ENCODE measurements at places on chromosomes 12 and 14.

DNA sequence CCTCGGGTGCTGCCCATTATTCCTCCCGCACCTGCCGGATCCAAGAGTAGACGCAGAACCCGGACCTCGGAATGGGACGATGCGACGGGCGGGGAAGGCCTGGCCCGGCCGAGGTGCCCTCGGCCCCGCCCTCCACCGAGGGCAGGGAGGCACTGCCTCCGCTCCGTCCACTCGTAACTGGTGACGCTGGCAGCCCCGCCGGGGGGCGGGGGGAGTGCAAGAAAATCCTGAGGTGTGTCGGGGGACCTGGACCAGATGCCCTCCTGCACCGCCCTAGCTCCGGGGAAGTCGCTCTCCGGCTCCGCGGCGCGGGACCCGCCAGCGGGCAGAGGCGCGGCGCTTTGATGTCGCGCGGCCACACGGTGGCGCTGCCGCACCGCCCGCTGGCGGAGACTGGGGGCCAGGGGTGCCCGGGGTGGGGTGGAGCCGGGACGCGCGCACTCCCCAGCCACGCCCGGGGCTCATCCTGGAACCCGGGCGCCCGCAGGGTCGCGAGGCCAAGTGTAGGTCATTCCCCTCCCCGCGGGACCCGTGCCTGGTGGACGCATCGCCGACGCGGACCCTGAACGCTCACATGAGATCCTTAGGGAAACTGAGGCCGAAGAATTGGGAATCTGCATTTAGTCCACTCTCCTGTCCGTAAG, 202.8 kb downstream of the TTC8 start:
- DNase-seq, result peak; percentile 88

DNA sequence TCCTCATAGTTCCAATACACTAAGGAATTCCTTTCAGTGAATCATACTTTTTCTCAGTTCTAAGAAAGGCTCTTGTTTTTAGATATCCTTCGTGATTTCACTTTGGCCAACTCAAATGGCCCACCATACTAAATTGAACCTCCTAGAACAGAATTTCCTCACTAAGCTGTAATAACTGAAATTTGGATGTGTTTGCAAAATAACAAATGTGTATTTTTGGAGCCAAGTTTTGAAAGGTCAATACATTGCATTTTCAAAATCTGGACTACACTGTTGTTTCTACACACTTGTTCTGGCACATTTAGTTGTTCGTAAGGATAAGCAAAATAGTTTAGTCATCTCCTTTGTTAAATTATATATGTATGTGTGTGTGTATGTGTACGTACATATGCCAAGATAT, 439.0 kb upstream of the STXBP6 start:
- DNase-seq, result no peak

DNA sequence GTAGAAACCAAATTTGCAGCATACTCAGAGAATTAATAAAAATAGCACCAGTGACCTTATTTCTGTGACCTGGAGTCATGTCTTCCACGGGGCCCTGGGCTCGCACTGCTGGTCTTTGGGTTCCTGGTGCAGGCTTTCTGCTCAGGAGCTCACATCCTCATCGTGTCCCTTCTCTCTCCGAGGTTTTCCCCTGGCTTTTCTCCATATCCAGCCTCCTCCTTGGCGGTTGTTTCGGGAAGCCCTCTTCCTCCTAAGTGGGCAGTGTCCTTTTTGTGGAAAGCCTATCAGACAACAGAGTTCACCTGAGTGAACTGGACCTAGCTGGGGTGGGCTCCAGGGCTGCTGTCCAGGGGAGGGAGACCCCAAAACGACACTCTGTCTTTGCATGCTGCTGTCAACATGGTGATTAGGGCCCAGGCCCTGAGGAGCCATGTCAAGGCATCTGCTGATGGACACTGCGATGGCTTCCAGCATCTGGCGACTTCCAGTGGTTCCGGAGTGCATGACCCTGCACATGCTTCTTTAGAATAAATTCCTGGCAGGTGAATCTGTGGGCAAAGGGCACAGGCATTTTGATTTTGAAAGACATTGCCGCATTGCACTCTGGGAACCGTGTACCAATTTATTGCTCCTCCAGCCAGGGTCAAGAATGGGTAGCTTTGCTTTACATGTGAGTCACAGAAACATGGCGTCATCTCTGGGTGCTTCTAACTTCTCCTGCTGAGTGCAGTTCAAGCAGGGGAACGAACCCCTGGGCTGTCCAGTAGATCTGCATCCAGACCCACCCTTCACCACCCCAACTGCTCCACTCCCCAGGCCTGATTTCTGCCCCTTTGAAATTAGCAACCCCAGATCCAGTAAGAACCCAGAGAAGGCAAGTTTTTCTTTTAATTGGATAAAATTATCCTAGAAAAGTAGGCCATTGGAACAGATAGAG, 136.8 kb downstream of the ADGRD1 start:
- peak; percentile 69 for DNase-seq

- no peak for DNase-seq
Observed at GRCh38 chr14:21923820-21924219, 250.2 kb upstream of the OR4E1 start.

GRCh38 chr12:12551115-12551514, 11.5 kb downstream of the DUSP16 start:
- no peak for DNase-seq

DNA sequence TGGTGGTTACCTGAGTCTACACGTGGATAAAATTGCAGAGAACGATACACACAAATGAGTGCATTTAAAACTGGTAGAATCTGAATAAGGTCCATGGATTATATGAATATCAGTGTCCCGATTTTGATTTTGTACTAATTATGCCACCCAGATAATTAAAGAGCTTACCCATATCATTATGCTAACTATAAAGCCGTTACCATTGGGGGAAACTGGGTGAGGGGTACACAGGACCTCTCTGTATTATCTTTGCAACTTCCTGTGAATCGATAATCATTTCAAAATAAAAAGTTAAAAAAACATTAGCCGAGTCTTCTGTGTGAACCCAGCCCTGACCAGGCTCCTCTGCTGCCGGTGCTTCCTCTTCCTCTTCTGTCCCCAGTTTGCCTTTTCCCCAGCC, 107.1 kb downstream of the SMOC1 start:
- no peak for DNase-seq

DNA sequence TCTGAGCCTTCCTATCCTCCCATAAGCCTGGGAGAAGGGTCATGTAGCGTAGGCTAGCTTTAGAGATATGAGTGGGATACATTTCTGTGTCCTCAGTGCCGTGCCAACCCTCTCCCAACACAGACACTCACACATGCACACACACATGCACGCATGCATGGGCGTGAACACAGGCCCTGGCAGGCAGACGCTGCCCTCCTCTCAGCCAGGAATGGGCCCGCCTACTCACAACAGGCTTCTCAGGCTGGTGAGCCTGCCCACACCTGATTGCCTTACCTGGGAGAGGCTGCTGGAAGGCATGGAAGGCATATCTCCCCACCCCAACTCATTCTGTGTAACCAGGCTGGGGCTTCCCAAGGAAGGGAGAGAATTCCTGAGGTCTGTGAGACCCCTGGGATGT, 12.8 kb upstream of the ACVR1B start:
- no peak for DNase-seq

- DNase-seq, result no peak
Observed at GRCh38 chr12:26732005-26732908, 100.7 kb downstream of the ITPR2 start.

DNA sequence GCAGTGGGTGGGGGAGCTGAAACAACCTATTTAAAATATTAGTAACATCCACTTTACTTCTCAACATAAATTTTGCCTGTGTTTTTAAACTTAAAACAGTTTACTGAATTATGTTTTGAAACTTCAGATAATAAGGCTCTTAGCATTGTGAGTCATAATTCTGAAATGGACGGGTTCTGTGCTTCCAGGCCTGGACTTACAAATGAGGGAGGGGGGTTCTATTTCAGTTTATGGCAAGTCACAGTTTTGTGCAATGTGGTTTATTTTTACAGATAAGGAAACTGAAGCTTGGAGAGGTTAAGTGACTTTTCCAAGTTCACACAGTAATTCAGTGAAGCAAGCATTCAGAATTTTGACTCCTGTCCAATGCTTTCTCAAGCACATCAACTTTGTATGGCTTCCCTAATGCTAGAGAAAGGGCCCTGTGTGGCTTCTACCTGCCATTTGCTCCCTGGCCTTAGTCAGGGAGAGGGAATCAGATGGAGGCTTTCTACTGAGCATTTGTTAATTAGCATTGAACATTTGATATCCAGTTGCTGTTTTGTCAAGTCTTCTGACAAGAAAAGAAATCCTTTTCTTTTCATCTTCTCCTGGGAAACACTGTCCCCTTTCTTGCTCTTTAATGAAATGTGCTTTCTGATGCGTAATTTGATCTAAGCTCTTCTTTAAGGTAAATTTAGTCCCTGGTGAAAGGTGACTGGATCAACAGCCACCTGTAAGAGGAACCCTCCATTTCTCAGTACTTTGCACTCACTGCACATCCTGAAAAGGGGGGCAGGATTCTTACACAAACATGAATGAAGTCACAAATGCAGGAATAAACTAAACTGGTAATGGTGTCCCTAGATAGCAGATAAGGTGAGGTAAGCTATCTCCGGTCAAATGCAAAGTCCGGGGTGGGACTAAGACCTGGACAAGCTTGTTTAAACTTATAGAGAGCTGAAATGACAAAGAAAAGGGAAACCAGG, 2.5 kb upstream of the SALL2 start:
- no peak for DNase-seq

DNA sequence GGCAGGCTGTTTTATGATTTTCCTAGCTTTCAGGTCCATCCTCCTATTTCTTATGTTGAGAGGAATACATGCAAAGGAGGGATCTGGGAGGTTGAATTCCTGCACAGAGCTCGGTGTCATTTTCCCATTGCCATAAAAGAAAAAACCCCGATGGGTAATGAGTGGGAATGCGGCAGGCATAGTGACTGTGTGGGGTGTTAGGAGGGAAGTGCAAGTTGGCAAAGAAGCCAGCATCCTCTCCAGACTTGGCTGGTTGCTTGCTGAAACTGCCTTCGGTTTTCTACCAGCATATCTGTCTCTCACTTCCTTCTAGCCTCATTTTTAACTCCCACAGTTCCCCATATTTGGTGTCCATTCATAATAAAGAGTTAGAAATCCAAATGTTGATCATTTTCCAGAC, 1046.1 kb downstream of the SLC6A15 start:
- DNase-seq, result no peak

- DNase-seq, result no peak
Observed at GRCh38 chr14:89279649-89280232, 137.3 kb downstream of the FOXN3 start.

DNA sequence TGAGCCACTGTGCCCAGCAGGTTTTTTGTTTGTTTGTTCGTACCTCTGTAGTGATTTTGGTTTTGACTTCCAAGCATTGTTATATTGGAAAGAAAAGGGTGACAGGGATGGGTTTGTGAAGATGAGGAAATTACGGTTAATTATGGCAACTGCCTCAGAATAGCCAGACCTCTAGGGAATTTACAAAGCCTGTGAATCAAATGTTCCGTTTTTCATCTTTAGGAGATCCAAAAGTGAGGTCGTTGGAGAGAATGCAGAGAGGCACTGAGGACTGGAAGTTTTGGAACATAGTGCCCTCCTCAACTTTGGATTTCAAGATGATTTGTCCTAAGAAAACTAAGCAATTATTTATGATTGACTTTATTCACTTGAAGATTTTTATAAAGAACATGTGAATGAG, 54.5 kb upstream of the EVL start:
- DNase-seq, result no peak

GRCh38 chr12:96261557-96261956, 67.4 kb downstream of the ELK3 start:
- no peak for DNase-seq

GRCh38 chr14:63367742-63368364, 49.1 kb upstream of the GPHB5 start:
- no peak for DNase-seq

DNA sequence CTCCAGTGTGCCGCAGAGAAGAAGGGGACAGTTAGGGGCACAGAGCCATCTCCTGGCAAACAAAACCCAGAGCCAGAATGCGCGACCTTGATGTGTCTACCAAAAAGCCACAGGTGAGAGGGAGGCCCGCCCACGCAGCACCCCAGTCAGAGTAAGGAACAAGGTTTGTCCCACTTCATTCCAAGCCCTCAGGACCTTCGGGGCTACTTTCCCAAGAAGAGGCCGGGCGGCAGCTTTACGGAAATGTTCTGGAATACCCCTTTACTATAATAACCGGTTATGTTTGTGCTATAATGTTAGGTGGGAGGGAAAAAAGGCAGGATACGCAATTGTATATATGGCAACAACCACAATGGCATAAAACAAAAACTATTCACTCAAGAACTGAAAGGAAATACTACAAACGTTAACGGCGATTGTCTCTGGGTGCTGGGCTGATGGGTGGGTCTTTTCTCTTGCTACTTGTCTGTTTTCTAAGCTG, 12.3 kb downstream of the CCDC88C start:
- no peak for DNase-seq

DNA sequence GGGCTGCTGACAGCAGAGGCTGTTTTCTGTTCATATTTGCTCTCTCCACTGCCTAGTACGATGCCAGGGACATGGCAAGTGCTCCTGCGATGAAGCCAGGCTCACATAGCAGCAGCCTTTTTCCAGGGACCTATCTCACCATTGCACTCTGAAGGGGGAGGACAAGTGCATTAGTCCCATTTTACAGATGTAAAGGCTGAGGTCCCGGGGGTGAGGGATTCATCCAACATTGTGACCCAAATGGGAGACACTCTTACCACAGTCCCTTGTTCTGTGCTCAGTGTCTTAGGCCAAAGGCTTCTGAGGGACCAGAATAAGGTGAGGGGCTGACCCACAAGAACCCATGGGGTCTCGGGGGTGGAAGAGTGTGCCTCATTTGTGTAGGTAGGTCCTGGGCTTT, 21.6 kb upstream of the ESRRB start:
- no peak for DNase-seq

- DNase-seq, result no peak
Observed at GRCh38 chr12:108779998-108780688, 48.8 kb upstream of the CORO1C start.

- DNase-seq, result no peak
Observed at GRCh38 chr12:63941879-63942278, 97.4 kb downstream of the SRGAP1 start.

- no peak for DNase-seq
Observed at GRCh38 chr12:69497308-69498026, 27.3 kb downstream of the FRS2 start.

DNA sequence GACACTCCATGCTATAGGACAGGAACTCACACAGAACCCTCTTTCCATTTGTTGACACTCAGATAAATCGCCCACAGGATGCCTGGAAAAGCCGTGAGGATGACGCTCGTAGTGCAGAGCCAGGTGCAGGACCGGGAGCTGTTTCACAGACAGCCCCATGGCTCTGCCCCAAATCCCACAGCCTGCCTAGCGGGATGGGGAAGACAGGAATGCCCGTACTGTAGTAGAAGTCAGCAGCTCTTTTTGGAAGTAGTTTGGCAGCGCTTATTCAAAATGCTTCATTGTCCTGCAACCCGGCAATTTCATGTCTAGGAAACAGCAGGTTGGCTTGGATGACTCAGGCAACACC, 41.6 kb downstream of the JAG2 start:
- DNase-seq, result peak; percentile 62
